Activated CD4-positive, alpha-beta T cell treated with anti-CD3 and anti-CD28 coated beads, Interleukin-2, Interleukin-6, amounts not matched to agents 100 ng/mL and 50 ng/mL, durations not matched to agents 16 hours and 8 hours (primary cell): ENCODE measurements at places on chromosomes 3 and 15.

- DNase-seq = no peak
Observed at GRCh38 chr15:92915766-92916435, 15.8 kb downstream of the CHD2 start.

- no peak for DNase-seq
Observed at GRCh38 chr15:30962659-30963058, 28.8 kb downstream of the MTMR10 start.

DNA sequence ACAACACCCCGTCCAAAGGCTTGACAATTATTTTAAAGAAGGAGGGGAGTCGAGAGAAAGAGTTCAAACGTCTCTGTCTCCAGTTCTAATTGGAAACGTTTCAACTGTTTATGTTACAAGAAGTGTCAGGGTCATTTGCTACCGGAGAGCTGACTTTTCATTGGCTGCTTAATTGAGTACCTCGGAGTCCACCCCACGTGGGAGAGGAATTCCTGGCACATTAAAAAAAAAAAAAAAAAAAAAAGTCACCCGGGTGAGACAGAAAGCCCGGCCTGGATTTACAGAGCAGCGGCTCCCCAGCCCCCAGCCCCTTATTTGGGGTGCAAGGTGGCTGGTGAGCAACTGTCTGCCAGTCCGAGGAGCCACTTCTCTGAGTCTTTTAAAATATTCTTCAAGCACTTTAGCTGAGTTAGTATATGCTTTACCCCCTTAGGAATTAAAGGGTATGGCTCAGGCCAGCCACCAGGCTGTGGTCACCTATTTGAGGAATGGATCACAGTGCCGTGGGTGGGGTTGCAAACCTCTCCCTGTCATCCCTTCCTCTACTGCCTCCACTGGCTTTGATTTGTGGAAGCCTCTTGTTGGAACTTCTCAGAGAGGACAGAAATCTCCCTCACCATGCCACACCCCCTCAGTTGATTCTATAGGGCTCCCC is 3.9 kb upstream of the TLE3 start:
- DNase-seq = no peak

GRCh38 chr3:124761250-124761796 is 31.1 kb downstream of the UMPS start:
- DNase-seq = peak; percentile 82

DNA sequence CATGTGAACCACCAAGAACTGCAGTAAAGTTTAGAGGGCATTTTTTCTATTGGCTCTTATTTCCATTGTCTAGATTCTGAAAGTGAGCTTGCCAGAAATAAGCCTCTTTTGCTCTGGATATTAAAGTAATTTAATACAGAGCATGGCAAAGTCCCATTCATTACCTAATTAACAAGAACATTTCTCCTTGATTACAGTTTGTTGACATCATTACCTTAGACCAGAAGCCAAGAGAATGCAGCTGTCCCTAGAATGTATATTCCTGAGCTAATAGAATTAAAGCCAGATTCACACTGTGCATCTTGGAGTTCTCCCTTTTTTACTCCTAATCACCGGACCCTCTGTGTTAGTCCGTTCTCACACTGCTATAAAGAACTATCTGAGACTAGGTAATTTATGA is 46.4 kb upstream of the TM4SF4 start:
- DNase-seq = no peak

DNA sequence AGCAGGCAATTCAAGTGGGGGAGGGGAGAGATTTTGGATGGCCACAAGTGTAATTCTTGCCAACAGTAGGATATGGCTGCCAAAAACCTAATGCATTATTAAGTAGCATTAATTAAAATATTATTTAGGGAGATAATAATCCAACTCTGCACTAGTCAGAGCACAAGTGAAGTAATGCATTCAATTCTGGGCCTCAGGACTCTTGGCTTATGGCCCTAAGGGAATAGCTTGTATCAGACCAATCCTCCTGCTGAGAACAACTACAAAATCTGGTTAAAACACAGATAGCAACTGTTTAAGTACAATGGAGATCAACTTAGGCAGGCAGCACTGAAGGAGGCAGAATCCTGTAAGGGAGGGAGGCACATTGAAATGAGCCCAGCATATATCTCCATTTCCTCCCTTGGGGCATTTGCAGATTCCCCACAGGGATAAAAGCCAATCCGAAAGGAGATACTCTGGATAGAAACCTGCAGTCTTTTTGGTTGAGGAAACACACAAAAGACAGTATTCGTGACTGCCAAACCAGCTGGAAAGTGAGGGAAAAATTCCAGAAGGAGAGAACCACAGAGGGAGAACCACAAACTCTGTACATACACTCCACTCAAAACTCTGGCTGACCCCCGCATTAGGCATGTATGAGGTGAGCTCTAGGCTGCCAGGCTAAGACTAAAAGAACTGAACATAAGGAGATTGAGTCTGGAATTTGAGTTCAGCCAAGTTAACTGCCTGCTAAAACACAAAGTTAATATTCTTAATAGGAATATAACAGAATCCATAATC is 57.4 kb downstream of the ETFA start:
- no peak for DNase-seq

DNA sequence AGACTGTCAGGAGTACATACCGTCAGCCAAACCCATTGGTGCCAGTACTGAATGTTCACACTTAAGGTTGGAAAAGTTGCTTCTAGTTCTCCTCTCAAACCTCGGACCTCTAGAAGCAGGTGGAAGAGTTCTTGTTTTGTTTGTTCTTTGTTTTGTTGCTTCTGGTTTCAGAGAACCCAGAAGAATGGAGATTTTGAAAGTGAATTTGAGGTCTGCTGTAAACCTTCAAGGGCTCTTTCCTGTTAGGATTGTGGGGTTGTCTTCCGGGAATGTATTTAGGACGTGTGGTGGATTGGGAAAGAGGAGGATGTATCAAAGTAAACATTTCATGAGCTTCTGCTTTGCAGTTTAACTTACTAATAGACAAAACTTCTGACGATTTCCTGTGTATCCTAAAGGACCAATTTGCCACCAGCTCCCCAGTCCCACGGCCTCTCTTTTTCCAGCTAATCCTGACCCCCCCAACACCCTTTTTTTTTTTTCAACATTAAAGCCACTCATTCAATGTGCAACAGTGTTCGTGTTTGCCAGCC is 50.3 kb downstream of the FILIP1L start:
- DNase-seq = no peak

DNA sequence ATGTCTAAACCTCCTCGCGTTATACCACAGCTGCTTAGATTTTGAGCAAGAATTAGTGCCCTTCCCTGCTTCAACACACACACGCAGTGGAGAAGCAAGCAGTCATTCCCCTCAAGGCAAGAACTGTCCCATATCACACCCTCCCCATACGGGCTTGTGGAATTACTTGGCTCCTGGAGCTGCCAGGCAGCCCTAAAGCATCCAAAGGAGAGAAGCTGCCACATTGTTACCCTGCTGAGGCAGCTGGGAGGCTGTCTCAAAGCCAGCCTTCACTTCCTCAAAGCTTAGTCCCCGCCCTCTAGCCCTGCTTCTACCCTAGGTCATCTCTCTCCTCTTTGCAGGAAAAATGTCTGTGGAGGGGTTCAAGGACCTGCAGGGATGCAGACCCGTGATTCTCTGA is 153.4 kb downstream of the RORA start:
- DNase-seq = no peak

DNA sequence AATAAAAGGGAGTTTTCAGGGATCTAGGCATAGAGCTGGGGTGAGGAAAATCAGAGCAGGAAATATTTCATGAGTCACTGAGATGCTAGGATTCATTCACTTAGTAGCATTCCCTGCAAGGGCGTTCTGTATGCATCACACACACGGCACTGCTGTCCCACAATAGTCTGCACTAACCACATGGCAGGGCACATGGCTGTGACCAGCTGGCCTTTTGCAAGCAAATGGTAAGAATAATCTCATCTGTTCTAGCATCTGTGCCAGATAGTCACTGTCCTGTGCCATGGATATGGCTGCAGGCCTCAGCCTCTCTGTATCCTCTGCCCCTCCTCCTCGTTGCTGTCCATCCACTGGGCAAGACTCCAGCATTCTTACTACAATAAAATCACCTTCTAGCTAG is 37.8 kb downstream of the BOC start:
- DNase-seq = no peak

GRCh38 chr3:30623351-30623750 is 16.9 kb downstream of the TGFBR2 start:
- no peak for DNase-seq

- no peak for DNase-seq
Observed at GRCh38 chr3:129235344-129235917, 14.0 kb upstream of the COPG1 start.

DNA sequence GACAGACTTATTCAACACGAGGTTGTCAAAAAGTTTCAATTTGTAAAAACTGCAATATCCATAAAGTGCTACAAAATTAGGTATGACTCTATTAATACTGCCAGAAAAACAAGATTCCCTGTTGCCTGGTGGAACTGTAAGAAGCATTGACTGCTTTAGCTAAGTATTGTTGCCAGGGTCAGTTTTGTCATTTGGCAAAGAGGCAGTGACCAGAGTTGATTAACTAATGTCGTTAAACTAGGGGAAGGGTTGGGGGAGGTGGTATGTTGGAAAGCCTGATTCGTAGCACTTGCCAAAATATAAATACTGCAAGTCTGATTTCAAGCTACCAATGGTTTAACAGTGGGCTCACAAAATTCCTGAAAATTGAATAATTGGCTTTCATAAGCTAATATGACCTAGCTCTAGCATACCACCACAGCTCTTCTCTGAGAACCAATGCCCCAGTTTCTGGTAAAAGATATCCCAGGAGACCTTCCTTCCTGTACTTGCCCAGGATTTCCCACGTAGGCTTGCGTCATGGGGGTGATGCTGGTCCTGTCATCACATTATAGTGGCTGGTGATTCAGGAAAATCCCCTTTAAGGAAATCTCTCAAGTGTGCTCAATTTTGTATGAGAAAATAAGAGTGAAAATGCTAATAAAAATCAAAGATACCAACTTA is 266.4 kb upstream of the TBC1D5 start:
- DNase-seq = no peak

DNA sequence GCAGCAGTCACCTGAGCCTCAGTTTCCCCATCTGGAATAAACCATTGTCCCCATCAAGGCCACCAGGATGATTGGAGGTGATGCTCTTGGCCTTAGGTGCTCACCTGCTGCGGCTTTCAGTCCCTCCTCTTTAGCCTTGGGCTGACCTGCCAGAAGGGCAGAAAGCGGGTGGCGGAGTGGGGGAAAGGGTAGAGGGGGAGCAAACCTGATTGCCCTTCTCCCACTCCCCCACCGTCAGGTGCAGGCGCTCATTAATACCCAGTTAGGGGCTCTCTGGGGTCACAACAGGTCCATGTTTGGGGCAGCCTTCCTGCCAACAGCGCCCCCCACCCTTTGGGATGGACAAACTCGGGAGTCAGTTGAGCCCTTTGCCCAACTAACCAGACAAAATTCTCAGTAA is 50.5 kb downstream of the GRIP2 start:
- no peak for DNase-seq

DNA sequence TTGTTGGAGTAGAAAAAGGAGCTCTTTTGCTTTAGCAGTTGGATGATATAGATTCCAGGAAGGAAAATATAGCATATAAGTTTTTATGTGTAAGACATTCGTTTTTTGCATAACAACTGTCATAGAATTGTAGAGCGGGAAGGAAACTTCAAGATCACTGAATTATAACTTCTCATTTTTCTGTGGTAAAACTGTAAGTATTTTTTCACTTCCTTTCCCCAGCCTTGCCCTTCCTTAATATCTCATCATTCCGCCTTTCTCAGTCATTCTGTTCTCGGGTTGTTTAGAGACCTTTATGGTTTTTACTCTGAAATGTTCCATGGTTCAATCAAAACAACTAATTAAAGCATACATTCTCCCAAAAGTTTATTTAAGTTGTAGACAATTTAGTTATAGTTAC is 1.1 kb downstream of the EAF2 start:
- peak; percentile 14 for DNase-seq

DNA sequence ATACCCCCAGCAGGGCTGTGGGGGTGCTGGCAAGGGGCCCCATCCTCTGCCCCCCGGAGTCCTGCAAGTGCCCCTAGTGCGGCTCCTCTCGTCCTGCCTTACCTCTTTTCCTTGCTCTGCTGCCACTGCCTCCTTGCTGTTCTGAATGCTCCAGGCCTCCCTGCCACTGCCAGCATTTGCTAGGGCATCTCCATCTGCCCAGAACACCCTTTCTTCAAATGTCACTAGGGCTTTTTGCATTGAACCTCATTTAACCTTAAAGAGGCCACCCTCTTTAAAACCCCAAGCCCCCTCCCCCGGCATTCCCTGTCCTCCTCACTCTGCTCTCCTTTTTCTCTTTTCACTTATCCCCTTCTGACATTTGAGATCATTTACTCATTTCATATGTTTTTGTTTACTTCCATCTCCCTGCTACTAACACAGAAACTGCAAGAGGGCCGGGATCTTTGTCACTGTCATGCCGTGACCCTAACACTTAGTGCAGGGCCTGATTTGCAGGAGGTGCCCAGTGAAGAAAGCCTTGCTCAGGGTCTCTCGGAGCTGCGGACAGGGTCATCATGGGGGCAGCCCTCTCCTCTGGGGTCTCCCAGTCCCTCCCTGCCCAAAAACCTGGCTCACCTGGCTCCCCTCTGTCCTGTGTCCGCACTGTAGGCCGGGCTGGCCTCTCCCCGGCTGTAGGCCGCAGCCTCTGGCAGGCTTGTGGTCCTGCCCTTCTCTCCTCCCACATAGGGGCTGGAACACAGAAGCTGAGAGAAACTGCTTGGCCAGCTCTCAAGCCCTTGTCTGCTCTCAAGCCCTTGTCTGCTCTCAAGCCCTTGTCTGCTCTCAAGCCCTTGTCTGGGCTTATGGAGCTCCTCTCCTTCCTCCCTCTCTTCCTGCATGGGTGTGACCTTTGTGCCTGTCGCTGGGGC is at the start of gene ACOX2:
Gene ACOX2 (minus strand): TSS at position 690 of the 911 bp plus-strand sequence. CDS start 2,084 bp downstream, outside the sequence.
- no peak for DNase-seq

GRCh38 chr3:27184261-27184660 is 184.9 kb downstream of the NEK10 start:
- DNase-seq = no peak

GRCh38 chr3:152656214-152656971 is 178.5 kb upstream of the P2RY1 start:
- DNase-seq = no peak

GRCh38 chr3:170565495-170565894 is 20.4 kb downstream of the SLC7A14 start:
- no peak for DNase-seq

- no peak for DNase-seq
Observed at GRCh38 chr3:1726741-1727140, 371.9 kb upstream of the CNTN4 start.
